K562 (cell line): ENCODE measurements at places on chromosomes 5 and 9. TPM values are rescaled to one million over a fixed set of nuclear protein-coding genes. Genes with fewer than 3 reads are reported as not detected.
A peak's percentile ranks its signal among the peaks of the same experiment; 100 is the strongest.

DNA sequence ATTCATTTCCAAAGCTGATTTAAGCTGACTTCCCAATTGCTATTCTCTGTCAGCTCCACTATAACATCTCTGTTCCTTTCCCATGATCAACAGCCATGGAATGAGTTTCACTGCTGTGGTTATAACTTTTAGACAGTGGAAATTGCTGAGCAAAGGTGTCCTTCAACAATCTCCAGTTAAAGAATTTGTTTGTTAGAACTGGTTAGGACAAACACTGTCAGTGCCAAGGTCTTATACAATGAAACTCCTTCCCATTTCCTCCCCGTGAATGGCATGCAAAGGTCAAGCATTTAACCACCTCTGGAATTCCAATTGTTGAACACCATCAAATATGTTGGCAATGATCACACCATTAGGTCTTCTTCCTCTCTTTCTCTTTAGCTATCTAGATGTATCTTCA, 45.7 kb upstream of the GHR start:
- no peak overlapping the region for H3K4me3 ChIP-seq
- no peaks in the 10 kb centered on the region for H3K36me3 ChIP-seq
- no peak for DNase-seq
- no peaks in the 10 kb centered on the region for H3K4me1 ChIP-seq

Gene ZNF454
- not detected in 2 replicates for total RNA-seq

DNA sequence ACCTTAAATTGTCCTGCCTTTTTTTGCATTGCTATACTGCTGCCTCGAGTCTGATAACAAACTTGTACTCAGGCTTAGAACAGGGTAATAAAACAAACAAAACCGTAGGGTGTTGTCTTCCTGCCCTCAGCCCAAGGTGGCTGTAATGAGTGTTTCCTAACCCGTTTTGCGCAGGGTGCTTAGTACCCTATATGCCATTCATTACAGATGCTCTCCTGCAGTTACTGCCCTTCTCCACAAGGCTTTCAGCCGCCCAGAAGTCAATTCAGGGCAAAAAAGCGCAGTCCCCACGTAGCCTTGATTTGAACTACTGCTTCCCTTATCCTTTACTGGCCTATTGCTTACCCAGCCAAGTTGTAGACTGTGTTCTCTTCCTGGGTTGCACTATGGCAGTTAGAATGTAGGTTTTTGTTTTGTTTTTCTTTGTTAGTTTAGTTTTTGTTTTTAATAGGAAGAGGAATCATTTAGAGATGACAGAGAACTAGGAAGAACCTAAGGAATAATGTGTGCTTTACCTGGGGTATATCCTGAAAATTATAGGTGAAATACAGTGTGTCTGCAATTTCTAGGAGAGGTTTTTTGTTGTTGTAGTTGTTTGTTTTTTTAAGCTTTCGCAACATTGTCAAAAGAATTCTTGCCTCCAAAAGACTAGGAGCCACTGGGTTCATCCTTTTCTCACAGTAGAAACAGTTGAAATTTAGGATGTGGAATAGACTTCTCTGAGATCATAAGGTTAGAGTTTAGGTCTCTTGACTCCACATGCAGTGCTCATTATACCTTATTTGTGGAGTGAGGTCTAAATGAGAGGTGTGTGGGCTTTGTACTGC, 1.3 kb downstream of the HMGXB3 start:
- H3K27ac ChIP-seq, result peak overlapping the region; percentile 95; the same call in 2 of the 3 replicates
- H3K36me3 ChIP-seq, result peaks cover 45% of the 10 kb centered on the region
- peak; percentile 72 for DNase-seq
- peak overlapping the region; percentile 84 for H3K4me3 ChIP-seq
- peaks cover 11% of the 10 kb centered on the region for H3K4me1 ChIP-seq

DNA sequence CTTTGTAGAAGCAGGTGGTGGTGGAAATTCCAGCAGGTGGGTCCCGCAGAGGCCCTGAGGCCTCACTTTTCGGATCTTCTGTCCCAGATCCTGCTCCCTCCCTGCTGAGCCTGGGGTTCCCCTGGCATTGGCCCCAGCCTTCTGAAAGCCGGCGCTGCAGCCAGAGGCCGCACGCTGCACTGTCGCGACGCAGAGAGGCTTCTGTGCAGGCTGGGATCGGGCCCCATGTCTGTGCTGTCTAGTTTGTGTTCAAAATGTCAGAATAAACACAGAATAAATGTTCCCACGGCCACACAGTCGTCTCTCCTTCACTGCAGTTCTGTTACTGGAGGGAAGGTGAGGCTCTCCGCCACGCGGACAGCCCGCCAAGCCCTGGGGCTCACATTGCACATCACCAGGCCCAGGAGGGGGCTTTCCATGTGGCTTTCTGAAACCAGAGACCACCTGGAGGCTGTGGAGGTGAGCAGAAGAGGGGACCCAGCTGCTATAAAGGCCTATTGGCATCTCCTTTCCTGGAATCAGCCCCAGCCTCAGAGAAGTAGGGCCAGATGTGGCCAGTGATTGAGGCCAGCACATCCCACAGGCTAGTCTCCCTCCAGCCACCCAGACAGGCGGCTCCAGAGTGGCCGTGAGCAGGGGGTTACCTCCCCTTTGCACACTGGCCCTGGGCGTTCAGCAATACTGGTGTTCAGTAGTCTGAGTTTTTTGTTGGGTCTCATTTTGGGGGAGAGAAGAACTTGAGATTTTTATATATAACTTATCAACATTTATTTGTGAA, 46.5 kb downstream of the USP20 start:
- H3K27me3 ChIP-seq, result no peaks in the 10 kb centered on the region
- H3K27ac ChIP-seq, result peak overlapping the region; percentile 91
- peak; percentile 48 for DNase-seq
- H3K4me1 ChIP-seq, result peaks cover 27% of the 10 kb centered on the region
- no peak overlapping the region for H3K4me3 ChIP-seq

- no peak overlapping the region for H3K4me3 ChIP-seq
- no peak for DNase-seq
- H3K27ac ChIP-seq, result no peak overlapping the region
- H3K36me3 ChIP-seq, result peaks cover 30% of the 10 kb centered on the region; the same call in 2 of the 3 replicates
Observed at GRCh38 chr9:123011878-123012528, 21.5 kb upstream of the GPR21 start.

Gene PRSS3
- total RNA-seq, result 0.42 and 1.3 TPM in 2 replicates

Gene SMIM33
- not detected in 2 replicates for total RNA-seq

Gene DOCK8
- total RNA-seq, result 49.4 and 53.8 TPM in 2 replicates

- H3K4me1 ChIP-seq, result no peaks in the 10 kb centered on the region
- no peaks in the 10 kb centered on the region for H3K36me3 ChIP-seq
- H3K27me3 ChIP-seq, result no peaks in the 10 kb centered on the region
- no peak for DNase-seq
Observed at GRCh38 chr9:105828596-105829213, 134.4 kb downstream of the TMEM38B start.

Gene MSX2
- not detected in 2 replicates for total RNA-seq

Gene PCDHGA2
- total RNA-seq, result 0.18 and 0.27 TPM in 2 replicates

- no peaks in the 10 kb centered on the region for H3K4me1 ChIP-seq
- no peaks in the 10 kb centered on the region for H3K36me3 ChIP-seq
- H3K27ac ChIP-seq, result no peak overlapping the region
Observed at GRCh38 chr5:2387634-2388325, 363.7 kb downstream of the IRX2 start.

DNA sequence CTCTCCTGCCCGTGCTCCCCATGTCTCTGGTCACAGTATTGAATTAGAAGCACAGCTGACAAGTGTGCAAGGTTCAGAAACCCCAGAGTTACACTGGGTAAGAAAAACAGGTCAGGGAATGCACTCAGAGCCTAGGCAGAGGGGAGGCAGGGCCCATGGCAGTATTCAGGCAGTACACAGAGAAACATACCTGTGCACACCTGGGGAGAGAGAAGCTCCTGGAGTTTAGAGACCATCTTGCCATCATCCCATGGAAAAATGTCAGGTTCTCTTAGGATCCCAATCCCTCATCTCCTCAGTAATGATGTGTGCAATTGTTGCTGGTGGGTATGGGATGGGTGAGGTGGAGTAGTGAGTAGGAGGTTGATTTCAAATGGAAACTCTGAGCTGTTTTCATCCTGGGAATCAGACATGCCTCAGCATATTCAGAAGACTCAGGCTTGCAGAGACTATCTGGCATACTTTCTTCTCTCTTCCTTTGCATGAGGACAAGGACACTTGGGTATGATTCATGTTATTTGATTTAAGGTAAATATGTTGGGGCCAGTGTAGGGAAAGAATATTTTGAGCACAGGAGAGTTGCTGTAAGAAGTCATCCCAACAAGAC, 228.5 kb downstream of the ESM1 start:
- no peaks in the 10 kb centered on the region; the same call in 1 of the 3 replicates for H3K4me1 ChIP-seq
- H3K4me3 ChIP-seq, result no peak overlapping the region
- H3K27ac ChIP-seq, result no peak overlapping the region
- H3K36me3 ChIP-seq, result no peaks in the 10 kb centered on the region
- H3K27me3 ChIP-seq, result peaks cover 2% of the 10 kb centered on the region; the same call in 1 of the 3 replicates
- no peak for DNase-seq

- H3K27ac ChIP-seq, result no peak overlapping the region
- H3K4me1 ChIP-seq, result no peaks in the 10 kb centered on the region
- no peak for DNase-seq
- no peaks in the 10 kb centered on the region for H3K27me3 ChIP-seq
- H3K4me3 ChIP-seq, result no peak overlapping the region
Observed at GRCh38 chr5:73996151-73996755, 370.3 kb downstream of the ARHGEF28 start.

DNA sequence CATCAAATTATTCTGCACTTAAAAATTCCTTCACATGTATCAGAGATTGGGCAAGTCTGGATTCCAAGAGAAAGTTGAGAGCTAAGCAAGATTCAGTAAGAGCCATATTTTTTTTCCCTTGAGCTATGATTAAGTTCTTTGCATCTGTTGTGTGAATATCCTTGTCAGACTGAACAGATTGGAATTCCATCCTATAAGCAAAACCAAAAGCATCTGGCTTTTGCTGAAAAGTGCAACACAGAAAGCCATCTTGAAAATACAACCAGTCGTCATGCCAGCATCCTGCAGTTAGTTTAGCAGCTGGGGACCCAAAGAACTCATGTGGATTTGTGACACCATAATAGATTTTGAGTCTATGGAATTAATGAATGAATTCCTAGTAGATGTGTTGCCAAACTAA, 316.9 kb downstream of the MTRR start:
- H3K27me3 ChIP-seq, result no peaks in the 10 kb centered on the region
- H3K27ac ChIP-seq, result no peak overlapping the region
- no peaks in the 10 kb centered on the region for H3K36me3 ChIP-seq

DNA sequence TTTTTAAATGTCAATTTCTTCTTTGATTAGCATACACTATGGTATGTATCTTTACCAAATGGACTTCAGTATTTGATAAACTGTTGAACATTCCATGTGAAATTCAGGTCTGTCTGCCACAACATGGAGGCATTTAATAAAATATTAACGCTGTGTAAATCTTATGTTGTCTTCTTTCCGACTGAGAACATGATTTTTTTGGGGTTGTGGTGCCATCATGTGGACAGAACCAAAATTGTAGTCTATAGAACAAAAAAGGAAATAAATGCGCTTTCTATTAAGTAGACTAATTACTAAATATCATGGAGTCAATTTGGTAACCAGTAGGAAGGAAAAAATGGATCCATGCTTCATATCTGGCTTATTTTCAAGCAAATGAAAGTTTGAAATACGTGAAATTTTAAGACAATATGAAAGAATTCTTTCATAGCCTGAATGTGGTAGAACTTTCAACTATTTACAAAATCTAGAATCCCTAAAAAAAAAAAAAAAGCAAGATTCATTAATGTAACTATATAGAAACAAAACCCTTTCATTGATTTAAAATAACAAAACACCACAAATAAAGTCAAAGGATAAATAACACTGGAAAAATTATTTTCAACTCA, 2.8 kb upstream of the PLK2 start:
- no peak overlapping the region for H3K4me3 ChIP-seq
- peak; percentile 15 for DNase-seq
- H3K27ac ChIP-seq, result no peak overlapping the region
- no peaks in the 10 kb centered on the region for H3K27me3 ChIP-seq
- H3K36me3 ChIP-seq, result no peaks in the 10 kb centered on the region
- H3K4me1 ChIP-seq, result no peaks in the 10 kb centered on the region

GRCh38 chr5:72691751-72692150, 124.7 kb upstream of the TNPO1 start:
- H3K36me3 ChIP-seq, result no peaks in the 10 kb centered on the region
- DNase-seq, result no peak
- H3K4me1 ChIP-seq, result no peaks in the 10 kb centered on the region; the same call in 2 of the 3 replicates
- H3K27ac ChIP-seq, result no peak overlapping the region
- H3K27me3 ChIP-seq, result peaks cover 8% of the 10 kb centered on the region; the same call in 1 of the 3 replicates
- H3K4me3 ChIP-seq, result no peak overlapping the region

Gene COL15A1
- 4.9 and 5.1 TPM in 2 replicates for total RNA-seq

DNA sequence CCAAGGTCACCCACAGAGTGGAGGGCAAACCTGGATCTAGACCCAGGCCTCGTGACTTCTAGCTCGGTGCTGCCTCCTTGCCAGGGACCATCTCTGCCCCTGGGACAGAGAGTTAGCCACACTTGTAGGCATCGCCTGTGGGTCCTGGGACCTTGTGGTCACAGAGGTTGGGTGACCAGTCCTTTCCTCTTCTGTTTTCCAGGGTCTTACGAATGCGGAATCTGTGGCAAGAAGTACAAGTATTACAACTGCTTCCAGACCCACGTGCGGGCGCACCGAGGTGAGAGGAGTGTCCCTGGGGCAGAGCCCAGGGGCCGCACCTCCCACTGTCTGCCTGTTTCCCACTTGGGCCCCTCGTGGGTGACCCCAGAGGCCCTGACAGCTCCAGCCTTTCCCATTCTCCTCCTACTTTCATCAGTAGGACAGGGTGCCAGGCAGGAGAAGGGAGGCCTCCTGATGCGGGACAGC, 76.3 kb downstream of the AMBP start:
- DNase-seq, result no peak
- peaks cover 9% of the 10 kb centered on the region; the same call in 2 of the 3 replicates for H3K36me3 ChIP-seq
- no peaks in the 10 kb centered on the region for H3K27me3 ChIP-seq
- peaks cover 6% of the 10 kb centered on the region; the same call in 1 of the 2 replicates for H3K4me1 ChIP-seq

GRCh38 chr9:133090752-133091385, 29.1 kb downstream of the CEL start:
- H3K27ac ChIP-seq, result no peak overlapping the region
- no peaks in the 10 kb centered on the region for H3K36me3 ChIP-seq
- no peak for DNase-seq
- H3K4me3 ChIP-seq, result no peak overlapping the region

GRCh38 chr5:36944024-36944423, 67.5 kb downstream of the NIPBL start:
- H3K4me3 ChIP-seq, result no peak overlapping the region
- H3K27ac ChIP-seq, result no peak overlapping the region
- H3K36me3 ChIP-seq, result no peaks in the 10 kb centered on the region
- DNase-seq, result no peak
